ENCODE measurements at places on chromosomes 4 and X.

- no peak for DNase-seq
Observed at GRCh38 chr4:183182873-183183725, 84.0 kb downstream of the WWC2 start.

DNA sequence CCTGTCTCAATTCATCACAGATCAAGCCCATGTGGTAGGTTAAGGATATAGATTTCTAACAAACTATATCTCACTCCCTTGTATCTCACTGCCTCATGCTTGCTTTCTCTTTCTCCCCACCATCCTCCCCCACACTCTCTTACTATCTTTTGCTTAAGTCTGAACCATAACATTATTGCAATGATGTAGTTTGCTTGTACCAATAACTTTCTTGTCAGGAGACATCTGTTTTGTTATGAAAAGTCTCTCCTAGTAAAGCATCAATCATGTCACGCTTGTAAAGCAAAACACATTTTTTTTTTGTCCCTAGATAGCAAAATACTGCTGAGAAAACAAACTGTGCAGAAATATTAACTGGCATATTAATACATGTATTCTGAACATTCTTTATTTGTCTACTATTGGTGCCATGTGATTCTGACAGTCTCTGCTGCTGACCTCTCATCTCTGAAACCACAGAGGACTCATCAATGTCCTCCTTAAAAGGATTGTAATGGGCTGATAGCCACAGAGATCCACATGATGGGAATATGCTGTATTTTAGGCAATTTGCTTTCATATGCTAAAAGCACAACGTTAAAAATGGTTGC is 217.5 kb downstream of the VEGFC start:
- no peak for DNase-seq

- DNase-seq, result no peak
Observed at GRCh38 chr4:186630128-186630527, 74.8 kb upstream of the MTNR1A start.

DNA sequence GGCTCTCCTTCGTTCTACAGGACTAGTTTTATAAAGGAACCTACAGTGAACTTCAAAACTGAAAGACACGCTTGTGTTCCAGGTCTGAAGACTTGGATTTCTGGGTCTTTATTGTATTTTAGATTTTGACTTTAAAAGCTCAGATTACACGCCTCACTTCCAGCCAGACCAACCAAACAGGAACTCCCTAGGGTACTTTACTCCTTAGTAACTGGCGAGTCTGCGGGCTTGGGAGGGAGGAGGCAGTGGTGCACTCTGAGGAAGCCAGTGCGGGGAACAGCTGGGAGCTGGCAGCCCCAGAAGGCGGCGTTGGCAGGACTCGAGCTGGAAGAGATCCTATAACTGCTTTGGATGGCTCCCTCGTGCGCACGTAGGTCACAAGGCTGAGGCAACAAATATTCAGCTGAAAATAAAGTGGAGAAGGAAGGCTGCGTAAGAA is 391 bp upstream of the PHKA1 start:
- DNase-seq, result peak; percentile 32

- no peak for DNase-seq
Observed at GRCh38 chr4:5127556-5127955, 76.3 kb downstream of the STK32B start.

GRCh38 chrX:140425712-140426395 is 79.0 kb downstream of the SOX3 start:
- DNase-seq, result no peak
